ENCODE measurements at places on chromosomes 1 and 21.

- DNase-seq, result no peak
These were observed 29.6 kb downstream of the SETD4 start for GRCh38 chr21:36030581-36031189.

GRCh38 chr1:205355075-205355453 is 1.7 kb downstream of the KLHDC8A start:
- no peak for DNase-seq

DNA sequence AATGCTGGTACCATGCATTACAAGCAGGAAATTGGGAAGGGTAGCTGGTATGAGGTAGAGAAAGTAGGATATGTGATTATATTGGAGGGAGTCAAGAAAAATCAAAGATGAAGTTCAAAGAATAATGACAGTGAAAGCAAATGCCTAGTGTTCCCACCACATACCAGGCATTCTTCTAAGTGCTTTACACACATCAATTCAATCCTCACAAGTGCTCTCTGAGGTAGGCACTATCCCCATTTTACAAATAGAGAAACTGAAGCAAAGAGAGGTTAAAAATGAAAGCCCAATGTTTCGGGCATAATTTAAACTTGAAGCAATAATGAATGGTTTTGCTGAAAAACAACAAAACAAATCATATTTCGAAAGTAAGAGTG is 40.1 kb upstream of the MCOLN3 start:
- no peak for DNase-seq

- DNase-seq, result no peak
These were observed 1.0 kb upstream of the DMRTA2 start for GRCh38 chr1:50424045-50424883.

DNA sequence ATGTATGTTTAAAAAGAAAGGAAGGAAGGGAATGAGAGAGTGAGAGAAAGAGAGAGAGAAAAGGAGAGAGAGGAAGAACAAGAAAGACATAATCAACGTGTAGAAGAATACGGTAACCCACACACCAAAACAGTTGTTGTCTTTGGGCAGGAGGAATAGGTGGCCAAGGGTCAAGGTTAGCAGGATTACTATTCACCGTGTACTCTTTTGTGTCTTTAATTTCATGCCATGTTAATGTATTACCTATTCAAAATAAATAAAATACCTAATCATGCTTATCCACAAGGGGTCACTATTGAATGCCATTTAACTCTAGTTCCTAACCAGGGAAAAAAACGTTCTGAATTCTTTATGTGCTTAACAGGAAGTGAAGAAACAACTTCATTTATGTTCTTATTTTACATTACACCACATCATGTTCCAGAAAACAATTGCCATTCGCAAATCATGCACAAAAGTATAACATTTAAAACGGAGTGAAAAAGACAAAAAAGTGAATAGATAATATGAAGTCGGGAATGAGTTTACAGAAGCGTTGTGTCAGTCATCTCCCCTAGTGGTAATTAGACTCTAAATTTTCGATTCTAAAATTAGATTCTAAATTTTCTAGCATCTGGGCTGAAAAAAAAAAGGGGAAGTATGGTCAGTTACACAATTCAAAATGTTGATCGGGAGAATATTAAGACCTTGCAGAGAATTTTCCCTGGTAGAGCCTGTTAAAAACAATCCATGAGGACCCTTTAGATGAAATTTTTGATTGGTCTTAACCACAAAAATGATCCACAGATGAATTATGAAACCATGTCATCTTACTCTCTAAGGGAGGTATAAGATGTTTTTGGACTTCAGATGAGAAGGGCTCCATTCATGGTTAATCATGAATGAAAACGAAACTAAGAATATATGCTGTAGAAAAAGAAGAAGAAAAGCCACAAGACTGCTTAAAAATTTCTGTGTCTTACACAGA is 700 bp upstream of the KMO start:
- no peak for DNase-seq

DNA sequence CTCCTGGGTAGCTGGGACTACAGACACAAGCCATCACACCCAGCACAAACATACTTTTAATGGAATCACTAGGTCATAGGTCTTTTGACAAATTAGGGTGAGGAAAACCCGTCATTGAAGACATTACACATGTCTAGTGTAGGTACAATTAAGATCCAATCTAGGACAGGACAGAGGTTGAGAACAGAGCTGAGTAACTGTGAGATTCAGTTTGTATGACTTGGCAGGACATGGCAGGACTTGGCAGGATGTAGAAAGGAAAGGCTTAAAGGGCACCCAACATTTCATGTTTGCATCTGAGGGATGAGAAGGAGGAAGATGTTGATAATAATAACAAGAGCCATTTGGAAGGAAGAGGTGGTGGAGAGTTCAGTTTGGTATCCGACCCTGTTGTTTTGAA is 483.8 kb downstream of the PCP4 start:
- no peak for DNase-seq

- no peak for DNase-seq
These were observed 284.5 kb downstream of the DSCAM start for GRCh38 chr21:40562242-40563002.

DNA sequence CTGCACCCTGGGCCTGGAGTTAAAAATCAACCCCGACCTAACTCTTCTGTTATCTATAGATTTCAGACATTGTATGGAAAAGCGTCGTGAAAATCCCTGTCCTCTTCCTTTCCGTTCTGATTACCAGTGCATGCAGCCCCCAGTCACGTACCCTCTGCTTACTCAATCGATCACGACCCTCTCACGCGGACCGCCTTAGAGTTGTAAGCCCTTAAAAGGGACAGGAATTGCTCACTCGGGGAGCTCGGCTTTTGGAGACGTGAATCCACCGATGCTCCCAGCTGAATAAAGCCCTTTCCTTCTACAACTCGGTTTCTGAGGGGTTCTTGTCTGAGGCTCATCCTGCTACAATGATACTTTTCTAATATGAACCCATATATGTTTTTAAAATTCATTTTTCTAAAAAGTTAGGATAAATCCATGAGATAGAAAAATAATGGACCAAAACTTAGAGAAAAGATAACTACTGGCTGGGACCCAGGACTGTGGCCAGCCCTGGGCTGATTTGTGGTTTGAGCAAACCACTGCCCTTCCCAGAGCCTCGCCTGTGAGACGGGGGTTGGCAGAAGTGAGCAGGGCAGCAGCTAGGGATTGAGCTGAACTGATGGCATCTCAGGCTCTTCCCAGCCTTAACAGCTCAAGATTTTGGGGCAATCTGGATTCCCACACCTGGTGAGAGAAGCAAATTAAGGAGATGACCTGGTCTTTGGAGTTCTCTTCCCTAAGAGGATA is 5.0 kb downstream of the UQCRHL start:
- DNase-seq, result no peak

DNA sequence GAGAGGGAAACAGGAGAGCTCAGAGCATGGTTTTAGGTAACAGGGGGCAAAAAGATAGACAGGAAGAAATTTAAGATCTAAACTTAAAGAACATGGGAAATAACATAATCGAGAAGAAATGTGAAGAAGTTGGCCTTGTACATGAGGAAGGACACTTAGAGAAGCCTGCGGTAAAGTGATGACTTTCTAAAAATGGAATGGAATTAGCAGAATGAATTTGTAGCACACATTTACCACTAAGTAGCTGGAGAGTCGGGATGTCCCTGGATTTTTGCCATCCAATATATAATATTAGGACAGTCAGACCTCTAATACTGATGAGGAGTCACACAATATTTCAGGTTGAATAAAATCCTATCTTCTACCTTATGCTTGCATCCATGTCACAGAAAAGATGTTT is 77.7 kb upstream of the C1orf87 start:
- DNase-seq, result no peak

DNA sequence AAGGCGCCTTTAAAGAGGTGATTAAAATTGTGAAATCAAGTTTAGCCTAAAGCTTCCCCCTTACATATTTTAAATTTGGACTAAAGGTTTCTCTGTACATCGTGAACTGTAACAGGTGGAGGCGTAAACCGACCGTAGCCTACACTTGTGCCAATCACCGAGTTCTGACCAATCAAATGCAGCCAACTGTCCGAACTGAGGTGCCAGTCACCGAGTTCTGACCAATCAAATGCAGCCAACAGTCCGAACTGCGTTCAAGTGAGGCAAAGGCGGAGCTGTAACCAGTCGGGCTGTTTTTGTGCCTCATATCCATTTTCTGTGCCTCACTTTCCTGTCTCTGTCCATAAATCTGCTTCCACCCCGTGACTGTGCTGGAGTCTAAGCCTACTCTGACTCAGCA is 7.4 kb downstream of the TFF1 start:
- DNase-seq, result no peak

DNA sequence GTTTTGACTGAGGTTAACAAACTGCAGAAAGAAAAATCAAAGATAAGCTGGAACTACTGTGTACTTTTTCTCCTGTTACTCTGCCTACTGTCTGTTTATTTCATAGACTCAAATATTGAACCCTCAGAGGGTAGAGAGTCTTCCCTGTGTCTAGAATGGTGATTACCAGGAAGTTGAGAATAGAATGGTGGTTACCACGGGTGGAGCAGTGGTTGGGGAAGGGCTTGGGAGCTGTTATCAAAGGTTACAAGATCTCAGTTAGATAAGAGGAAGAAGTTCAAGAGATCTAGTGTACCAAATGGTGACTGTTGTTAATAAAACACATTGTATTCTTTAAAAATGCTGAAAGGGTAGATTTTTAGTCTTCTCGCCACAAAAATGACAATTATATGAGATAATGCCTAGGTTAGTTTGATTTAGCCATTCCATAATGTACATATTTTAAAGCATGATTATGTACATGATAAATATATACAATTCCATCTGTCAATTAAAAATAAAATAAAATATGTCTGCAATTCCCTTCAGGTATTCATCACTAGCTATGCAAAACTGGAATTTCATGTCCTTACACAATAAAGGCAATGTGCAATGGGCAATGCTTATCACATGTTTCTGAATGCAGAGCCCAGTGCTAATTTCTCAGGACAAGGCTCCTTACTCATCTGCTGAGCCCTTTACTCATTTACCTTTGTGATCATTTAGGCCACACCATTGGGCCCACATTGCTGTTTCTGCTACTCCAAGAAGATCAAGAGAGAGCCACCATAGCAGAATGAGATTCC is 474.3 kb upstream of the CAMK1G start:
- no peak for DNase-seq

GRCh38 chr21:35163411-35163810 is 114.3 kb upstream of the RUNX1 start:
- DNase-seq, result no peak

DNA sequence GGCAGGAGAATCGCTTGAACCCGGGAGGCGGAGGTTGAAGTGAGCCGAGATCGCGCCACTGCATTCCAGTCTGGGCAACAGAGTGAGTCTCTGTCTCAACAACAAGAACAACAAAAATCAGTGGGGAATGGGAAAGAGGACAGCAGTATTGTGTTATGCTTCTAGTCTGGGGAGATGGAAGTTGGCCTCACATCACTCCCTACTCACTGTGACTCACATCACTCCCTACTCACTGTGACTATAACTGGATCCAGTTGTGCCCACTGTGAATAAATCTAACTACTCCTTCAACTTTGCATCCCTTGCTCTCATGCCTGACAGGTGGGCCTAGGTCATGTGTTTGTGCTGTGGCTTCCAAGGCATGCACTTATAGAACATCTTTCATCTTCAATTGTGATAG is 285.4 kb upstream of the USP24 start:
- no peak for DNase-seq

DNA sequence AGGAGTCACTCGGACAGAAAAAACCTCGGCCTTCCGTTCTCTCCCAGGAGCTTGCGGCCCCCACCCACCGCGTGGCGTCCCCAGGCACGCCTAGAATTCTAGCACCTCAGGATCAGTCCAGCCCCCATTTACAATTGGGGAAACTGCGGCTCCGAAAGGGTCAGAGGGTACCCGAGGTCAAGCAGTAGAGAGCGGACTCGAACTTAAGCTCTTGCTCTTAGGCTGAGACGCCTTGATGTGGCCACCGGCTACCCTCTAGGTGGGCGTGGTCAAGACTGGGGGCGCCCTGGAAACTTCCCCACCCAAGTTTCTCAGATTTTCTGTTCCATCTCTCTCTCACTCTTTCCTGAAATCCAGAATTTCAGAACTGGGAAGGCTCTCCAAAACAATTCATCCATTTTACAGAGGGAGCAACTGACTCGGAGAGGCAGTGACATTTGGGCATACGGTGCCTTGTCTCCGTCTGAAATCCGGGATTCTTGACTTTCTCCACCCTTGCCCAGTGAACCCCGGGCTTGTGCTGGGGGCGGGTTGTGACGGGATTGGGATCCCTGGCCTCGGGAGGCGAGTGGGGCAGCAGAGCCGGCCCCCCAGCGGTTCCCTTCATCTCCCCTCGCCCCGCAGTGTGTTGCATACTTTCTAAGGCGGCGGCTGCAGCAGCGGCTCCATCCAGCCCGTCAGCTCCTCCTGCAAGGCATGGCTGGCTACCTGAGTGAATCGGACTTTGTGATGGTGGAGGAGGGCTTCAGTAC is 777 bp downstream of the AZIN2 start:
- DNase-seq, result no peak

GRCh38 chr1:242000434-242000833 is 1.5 kb upstream of the MAP1LC3C start:
- no peak for DNase-seq

DNA sequence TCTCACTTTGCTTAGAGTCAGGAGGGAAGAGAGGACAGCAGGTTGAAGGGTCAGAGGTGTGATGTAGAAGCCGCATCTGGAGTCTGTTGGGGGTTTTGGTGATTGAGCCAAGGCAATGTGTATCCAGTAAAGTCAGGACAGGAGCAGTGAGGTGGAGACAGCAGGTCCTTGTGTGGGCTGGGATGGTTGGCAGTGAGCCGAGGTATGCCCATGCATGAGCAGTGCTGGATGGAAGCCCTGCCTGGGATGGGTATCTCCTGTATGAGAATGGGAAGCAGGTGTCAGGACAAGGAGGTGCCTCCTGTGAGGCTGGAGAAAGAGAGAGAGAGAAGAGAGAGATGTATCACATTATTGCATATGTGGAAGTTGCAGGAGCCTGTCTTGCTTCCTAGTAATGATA is 90.0 kb downstream of the OBSCN start:
- no peak for DNase-seq

- DNase-seq, result no peak
These were observed 101.1 kb upstream of the HNRNPU start for GRCh38 chr1:244965185-244966030.

DNA sequence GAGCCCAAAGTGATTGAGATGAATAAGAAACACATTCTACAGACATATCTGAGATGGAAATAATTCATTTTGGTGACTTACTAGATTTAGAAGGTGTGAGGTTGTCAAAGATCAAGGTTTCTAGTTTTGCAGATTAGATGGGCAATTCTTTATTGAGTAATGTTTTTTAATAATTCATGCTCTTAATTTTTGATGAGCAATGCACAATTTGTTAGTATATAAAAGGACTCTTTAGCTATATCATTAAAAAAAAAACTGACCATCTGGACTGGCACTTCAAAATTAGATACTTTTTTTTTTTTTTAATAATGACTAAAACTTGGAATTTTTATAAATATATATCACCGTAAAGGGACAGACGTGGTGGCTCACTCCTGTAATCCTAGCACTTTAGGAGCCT is 63.9 kb downstream of the FMN2 start:
- DNase-seq, result no peak

All from heart left ventricle (tissue), 16 donors.